ENCODE measurements at places on chromosomes 11 and 22.

GRCh38 chr11:129331217-129331616 is 44.4 kb upstream of the BARX2 start:
- DNase-seq, result no peak

GRCh38 chr11:86374586-86374985 is at the start of gene CCDC81:
CCDC81 (plus strand) TSS chr11:86374887; CDS start chr11:86375164, 277 bp downstream.
- no peak for DNase-seq

- no peak for DNase-seq
Observed at GRCh38 chr11:63663809-63664208, 7.4 kb downstream of the ATL3 start.

DNA sequence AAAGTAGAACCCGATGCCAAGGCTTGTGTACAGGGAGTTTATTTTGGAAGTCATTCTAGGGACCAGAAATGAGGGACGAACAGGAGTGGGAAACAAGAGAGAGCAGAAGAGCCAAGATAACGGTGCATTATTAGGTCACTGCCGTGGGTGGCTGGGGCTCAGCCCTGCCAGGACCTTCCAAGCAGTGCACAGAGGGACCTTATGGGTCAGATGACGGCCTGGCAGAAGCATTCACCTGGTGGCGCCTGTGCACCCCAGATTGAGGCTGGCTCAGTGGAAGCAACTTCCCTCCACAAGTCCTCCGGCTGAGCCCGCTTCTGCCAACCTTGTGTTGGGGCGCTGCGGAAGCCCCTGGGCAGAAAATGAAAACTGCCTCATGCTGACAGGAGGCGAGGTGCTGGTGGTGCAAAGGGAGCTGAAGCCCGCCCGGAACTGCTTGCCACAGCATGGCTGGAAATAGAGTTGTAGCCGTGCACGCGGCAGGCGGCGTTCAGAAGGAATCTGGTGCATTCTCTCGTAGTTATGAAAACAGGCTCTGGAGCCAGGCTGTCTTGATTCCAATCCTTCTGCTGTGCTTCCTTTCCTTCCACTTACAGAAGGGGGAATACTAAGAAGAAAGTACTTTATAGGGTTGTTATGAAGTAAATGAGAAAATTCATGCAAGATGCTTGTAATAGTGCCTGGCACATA is 22.2 kb upstream of the TP53I11 start:
- DNase-seq, result no peak

DNA sequence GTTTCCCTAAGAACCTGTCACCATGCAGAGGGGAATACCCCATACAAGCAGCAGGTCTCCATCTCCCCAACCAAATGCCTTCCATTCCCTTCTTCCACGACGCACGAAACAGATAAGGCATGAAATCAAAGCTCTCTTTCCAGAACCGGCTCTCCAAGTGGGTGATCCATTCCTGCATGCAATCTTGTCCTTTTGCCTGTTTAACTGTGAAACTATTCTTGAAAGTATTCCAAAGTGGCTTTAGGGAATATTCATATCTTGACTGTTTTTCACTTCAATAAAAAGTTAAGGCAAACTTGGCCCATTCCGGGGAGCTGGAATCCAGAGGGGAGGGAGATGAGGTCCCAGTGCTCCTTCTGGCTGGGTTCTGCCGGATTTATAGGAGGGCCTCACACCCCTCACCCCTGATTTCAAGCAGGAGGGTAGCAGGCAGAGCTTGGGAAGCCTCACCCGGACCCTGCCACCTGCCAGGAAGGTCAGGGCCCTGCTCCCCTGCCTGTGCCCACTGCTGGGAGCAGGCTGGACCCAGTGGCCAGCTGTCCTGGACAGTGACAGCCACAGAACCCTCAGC is 60.9 kb downstream of the SCGB1A1 start:
- DNase-seq, result no peak

DNA sequence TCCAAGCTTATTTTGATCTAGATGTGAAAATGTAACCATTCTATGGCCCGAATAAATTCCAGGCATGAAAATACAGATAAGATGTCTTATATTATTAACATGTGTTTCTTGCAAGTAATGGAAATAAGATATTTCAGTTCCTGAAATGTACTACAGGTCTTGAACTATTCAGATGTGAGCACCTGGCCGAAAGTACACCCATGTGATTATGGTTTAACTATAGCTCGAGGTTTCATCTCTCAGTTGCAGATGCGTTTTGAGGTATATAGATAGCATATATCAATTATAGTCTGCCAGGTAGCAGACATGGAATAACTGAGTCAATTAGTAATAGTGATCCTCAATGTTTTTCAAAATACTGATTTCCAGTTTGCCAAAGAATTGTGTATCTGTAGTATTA is 68.3 kb downstream of the DDIAS start:
- no peak for DNase-seq

- no peak for DNase-seq
Observed at GRCh38 chr22:30744224-30744623, 49.5 kb downstream of the OSBP2 start.

DNA sequence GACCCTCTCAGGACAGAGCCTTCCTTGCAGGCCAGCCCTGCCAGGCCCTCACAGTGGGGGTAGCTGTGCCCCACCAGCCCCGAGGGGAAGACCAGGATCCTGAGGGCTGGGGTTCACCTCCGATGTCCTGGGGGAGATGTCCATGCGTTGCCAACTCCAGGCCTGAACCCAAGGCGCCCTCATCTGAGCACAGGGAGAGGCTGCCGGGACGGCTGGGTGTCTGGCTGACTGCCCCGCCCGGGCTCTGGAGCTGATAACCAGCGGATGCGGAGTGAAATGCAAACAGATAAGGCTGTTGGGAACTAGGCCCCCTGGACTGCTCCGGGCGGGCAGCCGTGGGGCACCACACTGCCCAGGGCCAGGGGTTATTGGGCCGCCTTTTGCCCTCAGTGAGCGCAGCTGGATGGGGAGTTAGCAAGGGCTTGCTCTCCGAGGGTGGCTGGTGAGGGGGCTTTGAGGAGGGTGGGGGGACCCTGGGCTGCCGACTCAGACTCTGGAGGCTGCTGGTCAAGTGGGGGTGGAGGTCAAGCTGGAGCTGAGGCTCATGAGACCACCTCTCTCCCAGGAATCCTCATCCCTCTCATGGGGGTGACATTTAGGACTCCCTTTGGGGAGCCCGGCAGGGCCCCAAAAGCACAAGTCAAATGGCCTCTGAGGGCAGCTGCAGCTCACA is 5.6 kb upstream of the MUC6 start:
- DNase-seq, result no peak

- DNase-seq, result no peak
Observed at GRCh38 chr11:6151117-6151516, 19.0 kb downstream of the OR52B2 start.

- no peak for DNase-seq
Observed at GRCh38 chr11:125443767-125444311, 52.2 kb downstream of the FEZ1 start.

- no peak for DNase-seq
Observed at GRCh38 chr11:105230586-105230985, 91.0 kb upstream of the CARD18 start.

GRCh38 chr11:33063326-33063881 is 24.0 kb downstream of the TCP11L1 start:
- no peak for DNase-seq

- no peak for DNase-seq
Observed at GRCh38 chr11:6233984-6234386, 451 bp downstream of the FHIP1B start.

DNA sequence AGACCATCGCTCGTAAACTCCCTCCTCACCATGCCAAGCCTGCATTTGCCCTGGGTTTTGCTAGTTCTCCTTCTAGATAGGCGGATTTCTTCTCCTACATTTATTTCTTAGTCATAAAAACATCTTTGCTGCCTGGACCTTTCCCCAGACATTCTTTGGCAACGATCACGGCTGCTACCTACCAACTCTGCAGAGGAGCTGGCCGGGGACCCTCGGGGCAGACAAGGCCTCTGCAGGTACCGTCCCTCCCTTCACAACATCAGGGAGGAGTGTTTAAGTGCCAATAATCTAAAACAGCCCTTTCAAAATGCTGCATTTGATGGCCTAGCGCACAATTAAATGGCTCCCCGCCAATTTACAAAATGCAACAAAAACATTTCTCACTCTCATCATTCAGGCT is 34.4 kb downstream of the BRD1 start:
- no peak for DNase-seq

DNA sequence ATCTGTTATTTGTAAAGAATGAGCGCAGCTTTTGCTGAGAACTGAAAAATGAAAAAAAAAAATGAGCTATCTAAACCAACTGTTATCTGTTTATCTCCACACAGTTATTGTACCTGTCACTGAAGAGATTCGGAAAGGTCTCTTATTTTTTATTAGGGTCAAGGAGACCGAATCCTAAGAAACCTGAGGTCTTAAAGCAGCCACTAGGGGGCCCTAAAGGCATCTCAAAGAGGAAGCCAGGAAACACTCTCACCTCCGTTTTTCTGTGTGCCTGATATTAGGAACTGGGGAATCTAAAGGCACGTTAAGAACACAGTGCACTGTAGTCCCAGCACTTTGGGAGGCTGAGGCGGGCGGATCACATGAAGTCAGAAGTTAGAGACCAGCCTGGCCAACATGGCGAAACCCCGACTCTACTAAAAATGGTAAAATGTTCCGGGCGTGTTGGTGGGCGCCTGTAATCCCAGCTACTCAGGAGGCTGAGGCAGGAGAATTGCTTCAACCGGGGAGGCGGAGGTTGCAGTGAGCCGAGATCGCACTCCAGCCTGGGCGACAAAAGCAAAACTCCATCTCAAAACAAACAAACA is 3.5 kb upstream of the LARGE1 start:
- peak; percentile 47 for DNase-seq

DNA sequence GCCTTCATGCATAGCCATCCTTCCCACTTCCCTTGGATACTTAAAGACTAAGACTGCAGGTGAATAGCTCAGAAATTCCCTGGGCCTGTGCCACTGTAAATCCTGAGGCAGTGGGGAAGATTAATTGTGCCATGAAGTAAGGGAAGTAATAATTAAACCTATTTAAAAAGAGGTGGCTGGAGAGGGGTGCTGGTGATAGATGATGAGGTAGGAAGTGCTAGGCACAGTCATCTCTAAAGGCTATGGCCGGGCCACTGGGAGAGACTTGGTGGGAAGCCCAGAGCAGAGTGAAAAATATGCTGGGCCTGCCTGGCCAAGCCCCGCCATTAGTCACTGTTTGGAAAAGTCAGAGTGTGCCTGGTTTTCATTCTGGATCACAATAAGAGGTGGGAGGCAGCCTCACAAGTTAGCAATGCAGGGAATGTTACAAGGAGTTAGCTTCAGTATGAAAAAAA is 197.2 kb upstream of the PITPNB start:
- no peak for DNase-seq

DNA sequence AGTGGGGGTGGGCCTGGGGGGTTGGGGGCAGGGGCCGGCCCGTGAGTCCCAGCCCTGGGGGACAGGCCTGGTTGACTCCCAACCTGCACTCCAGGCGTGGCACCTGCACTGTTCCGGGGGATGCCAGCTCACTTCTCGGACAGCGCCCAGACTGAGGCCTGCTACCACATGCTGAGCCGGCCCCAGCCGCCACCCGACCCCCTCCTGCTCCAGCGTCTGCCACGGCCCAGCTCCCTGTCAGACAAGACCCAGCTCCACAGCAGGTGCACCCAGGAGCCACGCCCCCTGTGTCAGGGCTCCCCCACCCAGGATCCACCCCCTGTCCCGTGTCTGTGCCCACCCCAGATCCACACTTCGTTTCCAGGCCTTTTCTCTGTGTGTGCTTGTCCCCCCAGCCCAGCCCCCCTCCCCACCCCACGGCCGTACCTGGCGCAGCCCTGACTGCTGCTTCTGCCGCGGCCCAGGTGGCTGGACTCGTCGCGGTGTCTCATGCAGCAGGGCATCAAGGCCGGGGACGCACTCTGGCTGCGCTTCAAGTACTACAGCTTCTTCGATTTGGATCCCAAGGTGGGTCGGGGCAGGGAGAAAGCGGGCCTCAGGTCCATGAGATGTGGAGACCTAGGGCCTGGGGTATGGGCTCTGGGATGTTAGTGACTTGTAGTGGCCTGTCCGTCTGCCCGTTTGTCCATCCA is 4.8 kb downstream of the FERMT3 start:
- no peak for DNase-seq

DNA sequence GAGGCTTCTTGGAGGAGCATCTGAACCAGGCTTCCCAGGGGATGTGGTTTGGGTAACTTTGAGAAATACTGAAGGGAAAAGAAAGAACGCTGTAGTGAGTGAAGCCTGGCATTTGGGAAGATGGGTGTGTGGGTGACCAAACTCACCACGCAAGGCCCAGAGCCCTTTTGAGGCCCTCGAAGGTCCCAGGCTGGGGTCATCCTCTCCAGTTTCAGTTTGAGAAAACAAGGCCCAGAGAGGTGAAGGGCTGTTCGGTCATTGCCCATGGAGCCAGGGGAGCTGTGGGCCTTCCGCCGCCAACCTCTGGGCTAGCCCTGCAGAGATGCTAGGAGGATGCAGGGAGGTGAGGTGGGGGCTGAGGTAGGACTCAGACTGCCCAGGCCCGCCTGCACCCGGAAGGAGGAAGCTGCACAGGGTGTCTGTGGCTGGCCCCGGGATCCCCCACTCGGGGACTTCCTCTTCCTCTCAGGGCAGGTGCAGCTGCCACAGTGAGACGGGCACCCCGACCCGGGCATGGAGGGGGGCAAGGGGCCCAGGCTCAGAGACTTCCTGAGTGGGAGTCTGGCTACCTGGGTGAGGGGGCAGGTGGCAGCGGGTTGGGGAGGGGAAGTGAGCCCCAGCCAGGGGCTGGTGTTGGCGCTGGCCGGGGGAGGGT is at the start of gene CCDC88B:
Gene CCDC88B, plus strand, starts transcription at position 451 of the 655 bp plus-strand sequence. Its CDS starts 63 bp downstream, at position 514.
- DNase-seq, result peak; percentile 84

GRCh38 chr22:31944700-31945442 is 536 bp downstream of the YWHAH start:
- peak; percentile 44 for DNase-seq

DNA sequence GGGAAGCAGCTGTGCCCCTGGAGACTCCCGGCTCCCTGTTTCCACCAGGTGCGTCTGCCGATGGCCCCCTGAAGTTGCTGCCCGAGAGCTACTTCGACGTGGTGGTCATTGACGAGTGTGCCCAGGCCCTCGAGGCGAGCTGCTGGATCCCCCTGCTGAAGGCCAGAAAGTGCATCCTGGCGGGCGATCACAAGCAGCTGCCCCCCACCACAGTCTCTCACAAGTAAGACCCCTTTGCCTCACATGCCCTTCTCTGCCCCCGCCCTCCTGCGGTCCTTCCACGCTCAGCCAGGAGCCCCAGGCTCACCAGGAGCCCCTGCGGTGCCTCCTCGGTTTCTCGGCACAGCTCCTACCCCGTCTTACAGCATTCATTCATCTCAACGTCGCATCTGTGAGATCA is 25.4 kb downstream of the IGHMBP2 start:
- DNase-seq, result no peak

GRCh38 chr11:36628765-36629244 is 30.8 kb upstream of the RAG2 start:
- no peak for DNase-seq

Data from activated CD4-positive, alpha-beta T cell treated with anti-CD3 and anti-CD28 coated beads, Interleukin-2, amount 50 U/mL, for 48 hours (primary cell).